CD4-positive, alpha-beta T cell (primary cell): ENCODE measurements at places on chromosomes 6 and 20.

DNA sequence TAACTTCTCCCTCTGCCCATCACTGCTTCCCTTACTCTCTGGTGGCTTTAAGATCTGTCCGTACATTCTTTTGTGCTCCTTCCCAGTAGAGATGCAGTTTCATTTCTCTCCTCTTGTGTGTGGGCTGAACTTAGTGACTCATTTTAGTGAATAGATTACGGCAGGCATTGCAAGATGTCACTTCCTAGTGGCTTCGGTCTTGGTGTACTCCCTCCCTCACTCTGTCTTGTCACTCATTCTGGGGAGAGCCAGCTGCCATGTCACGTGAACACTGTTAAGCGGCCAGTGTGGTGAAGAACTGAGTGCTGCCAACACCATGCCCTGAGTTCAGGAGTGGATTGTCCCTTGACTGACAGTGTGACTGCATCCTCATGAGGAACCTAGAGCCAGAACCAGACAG, 115.9 kb downstream of the OTOR start:
- no peak overlapping the region for H3K27ac ChIP-seq
- H3K36me3 ChIP-seq = no peaks in the 10 kb centered on the region
- H3K4me1 ChIP-seq = no peaks in the 10 kb centered on the region
- DNase-seq = no peak
- H3K27me3 ChIP-seq = no peaks in the 10 kb centered on the region
- no peak overlapping the region for H3K4me3 ChIP-seq

DNA sequence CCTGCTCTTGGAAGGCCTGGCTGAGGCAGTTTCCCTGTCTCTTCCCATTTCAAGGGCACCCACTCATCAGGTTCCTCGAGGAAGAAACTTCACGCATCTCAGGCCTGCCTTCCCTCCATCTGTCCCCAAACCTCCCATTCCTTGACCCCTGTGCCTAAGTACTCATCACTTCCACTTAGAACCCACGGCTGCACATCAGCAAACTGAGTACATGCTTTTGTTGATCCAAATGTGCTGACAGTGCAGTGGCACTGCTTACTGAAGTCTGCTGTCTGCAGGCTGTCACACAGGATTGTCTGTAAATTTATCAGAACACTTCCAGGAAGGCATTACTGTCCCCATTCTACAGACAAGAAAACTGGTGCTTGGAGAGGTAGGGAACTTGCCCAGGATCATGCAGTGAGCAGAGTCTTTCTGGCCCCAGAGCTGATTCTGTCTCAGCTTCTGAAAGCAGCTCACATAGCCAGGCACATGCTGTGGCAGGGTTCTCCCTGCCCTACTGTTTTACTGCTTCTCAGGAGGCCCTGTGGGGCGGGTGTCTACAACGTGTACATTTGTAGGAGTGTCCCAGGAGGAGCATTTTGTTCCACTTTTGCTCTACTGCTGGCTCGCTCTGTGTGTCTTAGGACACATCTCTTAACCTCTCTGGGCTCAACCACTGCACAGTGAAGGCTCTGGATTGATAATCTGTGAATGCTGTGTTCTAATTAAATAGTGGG, 64.2 kb upstream of the XRN2 start:
- no peak for DNase-seq
- H3K4me3 ChIP-seq = no peak overlapping the region
- no peak overlapping the region for H3K27ac ChIP-seq
- H3K27me3 ChIP-seq = no peaks in the 10 kb centered on the region
- peaks cover 13% of the 10 kb centered on the region for H3K36me3 ChIP-seq

DNA sequence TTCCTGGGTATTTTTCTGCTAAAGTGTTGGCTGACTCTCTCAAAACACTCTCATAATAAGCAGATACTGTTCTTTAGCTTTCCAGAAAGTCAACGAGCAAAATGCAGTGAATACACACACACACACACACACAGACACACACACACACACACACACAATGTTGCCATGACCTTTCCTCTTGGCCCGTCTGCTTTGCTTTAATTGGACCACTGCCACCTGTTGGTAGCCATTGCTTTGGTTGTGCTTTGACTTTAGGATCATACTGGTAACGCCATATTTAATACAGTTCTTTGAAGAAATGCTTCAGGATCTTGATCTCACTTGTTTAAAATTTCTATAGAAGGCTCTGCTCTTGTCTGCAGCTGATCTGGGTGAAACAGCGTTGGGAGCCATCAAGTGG, 4.4 kb downstream of the FIG4 start:
- H3K27ac ChIP-seq = no peak overlapping the region
- no peaks in the 10 kb centered on the region for H3K27me3 ChIP-seq
- DNase-seq = no peak
- peaks cover 7% of the 10 kb centered on the region for H3K4me1 ChIP-seq
- peaks cover 3% of the 10 kb centered on the region for H3K36me3 ChIP-seq
- H3K4me3 ChIP-seq = no peak overlapping the region

DNA sequence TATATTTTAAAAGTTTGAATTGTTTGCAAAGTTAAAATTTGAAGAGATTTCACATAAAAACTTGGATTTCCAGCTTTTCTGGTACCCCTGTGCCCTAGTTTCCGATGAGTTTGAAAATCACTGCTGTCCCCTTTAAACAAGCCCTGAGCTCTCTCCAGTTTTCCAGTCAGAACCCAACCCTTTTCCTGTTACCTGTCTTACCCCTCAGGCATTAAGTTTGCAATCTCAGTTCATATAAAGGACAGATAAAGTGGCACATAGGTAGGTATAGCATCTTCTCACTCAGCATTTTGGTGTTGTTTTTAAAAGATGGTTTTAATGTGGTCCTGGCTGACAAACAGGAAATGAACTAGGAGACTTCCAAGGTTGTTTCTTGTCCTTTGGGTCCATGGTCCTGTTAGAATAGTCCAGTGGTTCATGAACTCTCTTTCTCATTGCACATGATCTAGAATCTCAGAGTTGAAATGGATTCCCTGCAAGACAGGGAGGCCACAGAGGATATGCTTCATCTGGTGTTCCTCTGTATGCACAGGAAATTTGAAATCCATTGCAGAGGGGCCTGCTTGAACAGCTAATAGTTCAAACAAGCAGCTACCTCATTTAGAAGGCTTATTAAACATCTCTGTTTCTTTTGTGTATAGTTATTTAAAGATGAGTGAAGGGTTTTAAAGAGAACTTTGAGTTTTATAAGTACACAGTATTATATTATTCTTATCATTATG, 82.7 kb downstream of the JAG1 start:
- no peak for DNase-seq
- H3K4me1 ChIP-seq = no peaks in the 10 kb centered on the region
- no peaks in the 10 kb centered on the region for H3K27me3 ChIP-seq
- no peak overlapping the region for H3K4me3 ChIP-seq

- H3K4me1 ChIP-seq = no peaks in the 10 kb centered on the region
- no peaks in the 10 kb centered on the region for H3K36me3 ChIP-seq
- peaks cover 21% of the 10 kb centered on the region for H3K27me3 ChIP-seq
These were observed 13.1 kb upstream of the DCBLD1 start for GRCh38 chr6:117469356-117469755.

DNA sequence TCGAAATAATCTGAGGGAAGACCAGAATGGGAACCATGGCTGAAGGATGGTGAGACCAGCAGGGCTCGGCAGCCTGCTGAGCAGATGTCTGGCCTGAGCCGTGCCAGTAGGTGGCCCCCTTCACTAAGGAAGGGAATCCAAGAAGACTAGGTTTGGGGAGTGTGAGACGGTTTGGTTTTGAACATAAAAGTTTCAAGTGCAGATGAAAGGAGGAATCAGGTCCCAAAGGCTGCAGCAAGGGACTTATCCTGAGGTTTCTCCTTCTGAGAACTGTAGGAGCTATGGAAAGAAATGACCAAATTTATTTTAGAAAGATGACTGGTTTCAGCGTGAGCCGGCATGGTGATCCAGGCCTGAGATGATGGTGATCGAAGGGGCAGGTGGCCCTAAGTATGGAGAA, 4.6 kb upstream of the OSER1 start:
- H3K27ac ChIP-seq = no peak overlapping the region
- H3K4me1 ChIP-seq = peaks cover 48% of the 10 kb centered on the region
- peak; percentile 78 for DNase-seq
- H3K27me3 ChIP-seq = no peaks in the 10 kb centered on the region
- no peak overlapping the region for H3K4me3 ChIP-seq

GRCh38 chr6:3683331-3683730, 68.2 kb downstream of the PXDC1 start:
- H3K36me3 ChIP-seq = no peaks in the 10 kb centered on the region
- no peak for DNase-seq
- H3K4me1 ChIP-seq = no peaks in the 10 kb centered on the region
- H3K27me3 ChIP-seq = peaks cover 7% of the 10 kb centered on the region
- H3K27ac ChIP-seq = no peak overlapping the region
- no peak overlapping the region for H3K4me3 ChIP-seq

DNA sequence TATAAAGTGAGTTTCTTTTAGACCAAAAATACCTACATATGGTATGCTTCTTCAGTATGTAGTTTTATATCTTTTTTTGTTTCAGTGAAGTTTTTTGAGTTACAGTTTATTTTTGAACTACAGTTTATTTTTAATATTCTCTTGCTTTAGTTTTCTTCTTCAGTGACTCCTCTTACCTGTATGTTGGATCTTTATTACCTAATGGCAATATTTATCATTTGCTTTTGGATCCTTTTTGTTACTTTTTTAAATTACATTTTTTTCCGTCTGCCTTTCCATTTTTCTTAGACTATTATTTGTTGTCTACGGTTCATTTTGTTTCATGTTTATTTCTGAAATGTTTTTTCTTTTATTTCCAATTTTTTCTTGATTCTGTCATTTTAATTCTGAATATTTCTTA, 71.9 kb downstream of the SMAP1 start:
- H3K27ac ChIP-seq = no peak overlapping the region
- H3K4me1 ChIP-seq = no peaks in the 10 kb centered on the region
- H3K27me3 ChIP-seq = no peaks in the 10 kb centered on the region
- no peak overlapping the region for H3K4me3 ChIP-seq
- peaks cover 14% of the 10 kb centered on the region for H3K36me3 ChIP-seq
- DNase-seq = no peak

DNA sequence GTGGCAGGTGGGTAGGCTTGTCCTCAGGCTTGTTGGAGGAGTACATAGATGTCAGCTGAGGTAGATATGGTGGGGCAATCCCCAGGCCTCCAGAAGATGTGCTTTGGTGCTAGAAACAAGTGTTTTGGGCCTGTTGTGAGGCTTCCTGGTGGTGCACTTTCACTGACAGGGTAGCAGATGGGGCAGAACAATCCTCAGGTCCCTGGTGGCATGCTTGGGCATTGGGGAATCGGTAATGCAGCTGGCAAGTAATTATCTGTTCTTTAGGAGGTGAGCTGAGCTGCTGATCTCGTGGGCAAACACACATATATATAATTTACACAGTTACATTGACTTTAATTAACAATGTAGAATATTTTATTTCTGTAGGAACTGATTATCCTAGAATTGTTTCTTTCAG, 458.7 kb downstream of the BMP2 start:
- no peaks in the 10 kb centered on the region for H3K36me3 ChIP-seq
- no peaks in the 10 kb centered on the region for H3K27me3 ChIP-seq
- no peak overlapping the region for H3K4me3 ChIP-seq
- H3K27ac ChIP-seq = no peak overlapping the region

DNA sequence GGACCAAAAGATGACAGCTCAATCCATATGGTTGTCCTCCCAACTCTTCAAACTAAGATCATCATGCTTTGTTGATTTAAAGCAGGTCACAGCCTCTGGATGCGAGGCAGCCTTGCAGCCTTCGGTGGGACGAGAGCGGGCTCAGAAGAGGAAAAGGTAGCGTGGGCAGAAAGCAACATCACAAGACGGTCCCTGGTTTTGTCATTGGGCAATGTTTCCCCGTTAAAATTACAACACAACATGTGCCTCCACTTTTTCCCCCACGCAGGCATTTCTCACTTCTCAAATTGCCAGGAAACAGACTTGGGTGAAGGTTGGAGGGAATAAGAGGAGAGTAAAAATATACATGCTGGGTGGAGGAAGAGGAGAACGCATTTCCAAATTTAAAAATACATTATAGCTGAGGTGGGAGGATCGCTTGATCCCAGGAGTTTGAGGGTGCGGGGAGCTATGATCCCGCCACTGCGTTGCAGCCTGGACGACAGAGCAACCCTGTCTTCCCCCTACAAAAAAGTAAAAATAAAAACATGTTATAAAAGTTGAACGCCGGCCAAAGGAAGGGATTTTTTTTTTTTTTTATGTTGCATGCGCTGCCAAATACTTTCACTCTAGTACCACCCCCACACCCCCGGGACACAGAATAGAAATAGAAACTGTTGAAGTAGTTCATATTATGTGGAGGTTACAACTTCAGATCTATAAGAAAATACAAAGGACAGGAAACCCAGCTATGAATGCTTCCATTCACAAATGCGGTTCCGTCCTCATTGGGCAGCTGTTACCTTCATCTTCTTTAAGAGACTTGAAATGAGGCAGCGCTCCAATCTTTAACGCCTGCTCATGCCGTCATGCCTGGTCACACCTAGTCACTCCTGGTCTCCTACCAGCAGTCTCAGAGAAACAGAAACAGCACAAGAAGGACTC, 13.9 kb upstream of the NAA20 start:
- H3K4me3 ChIP-seq = peak overlapping the region; percentile 25
- no peaks in the 10 kb centered on the region for H3K36me3 ChIP-seq
- peaks cover 7% of the 10 kb centered on the region for H3K27me3 ChIP-seq
- peaks cover 14% of the 10 kb centered on the region for H3K4me1 ChIP-seq
- no peak overlapping the region for H3K27ac ChIP-seq

DNA sequence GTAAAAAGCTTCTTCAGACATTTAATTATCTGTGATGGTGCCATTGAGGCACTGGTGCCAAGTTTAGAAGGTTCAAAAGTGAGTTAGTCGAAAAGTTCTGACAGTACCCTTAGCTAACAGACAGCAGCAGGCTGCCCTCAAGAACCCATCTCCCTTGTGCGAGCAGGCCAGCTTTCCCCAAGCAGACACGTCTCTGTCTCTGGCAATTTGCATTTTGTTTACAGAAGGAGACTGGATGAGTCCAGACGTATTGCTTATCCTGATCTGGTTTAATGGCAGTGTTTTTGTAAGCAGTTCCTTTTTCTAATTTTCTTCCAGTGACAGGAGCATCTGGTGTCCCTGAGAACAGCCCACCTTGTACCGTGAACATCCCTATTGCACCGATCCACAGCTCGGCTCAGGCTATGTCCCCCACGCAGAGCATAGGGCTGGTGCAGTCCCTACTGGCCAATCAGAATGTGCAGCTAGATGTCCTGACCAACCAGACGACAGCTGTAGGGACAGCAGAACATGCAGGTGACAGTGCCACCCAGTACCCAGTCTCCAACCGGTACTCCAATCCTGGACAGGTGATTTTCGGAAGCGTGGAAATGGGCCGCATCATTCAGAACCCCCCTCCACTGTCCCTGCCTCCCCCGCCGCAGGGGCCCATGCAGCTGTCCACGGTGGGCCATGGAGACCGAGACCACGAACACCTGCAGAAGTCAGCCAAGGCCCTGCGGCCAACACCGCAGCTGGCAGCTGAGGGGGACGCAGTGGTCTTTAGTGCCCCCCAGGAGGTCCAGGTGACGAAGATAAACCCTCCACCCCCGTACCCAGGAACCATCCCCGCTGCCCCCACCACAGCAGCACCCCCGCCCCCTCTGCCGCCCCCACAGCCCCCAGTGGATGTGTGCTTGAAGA, 58.3 kb upstream of the TMEM181 start:
- H3K4me1 ChIP-seq = no peaks in the 10 kb centered on the region
- peaks cover 40% of the 10 kb centered on the region for H3K36me3 ChIP-seq
- DNase-seq = no peak
- no peak overlapping the region for H3K4me3 ChIP-seq

- DNase-seq = no peak
- H3K27me3 ChIP-seq = no peaks in the 10 kb centered on the region
- no peaks in the 10 kb centered on the region for H3K4me1 ChIP-seq
- peaks cover 42% of the 10 kb centered on the region for H3K36me3 ChIP-seq
- H3K27ac ChIP-seq = no peak overlapping the region
These were observed 35.4 kb downstream of the TMX4 start for GRCh38 chr20:7984192-7984591.

GRCh38 chr20:49185071-49185761, 2.9 kb downstream of the STAU1 start:
- no peak overlapping the region for H3K27ac ChIP-seq
- H3K4me3 ChIP-seq = no peak overlapping the region
- DNase-seq = no peak
- peaks cover 6% of the 10 kb centered on the region for H3K36me3 ChIP-seq
- no peaks in the 10 kb centered on the region for H3K27me3 ChIP-seq
